Endothelial cell (in vitro differentiated cells): ENCODE measurements at places on chromosomes 6 and 20.

GRCh38 chr20:36384022-36384619 lies 78.0 kb downstream of the DLGAP4 start:
- DNase-seq, result peak; percentile 73

DNA sequence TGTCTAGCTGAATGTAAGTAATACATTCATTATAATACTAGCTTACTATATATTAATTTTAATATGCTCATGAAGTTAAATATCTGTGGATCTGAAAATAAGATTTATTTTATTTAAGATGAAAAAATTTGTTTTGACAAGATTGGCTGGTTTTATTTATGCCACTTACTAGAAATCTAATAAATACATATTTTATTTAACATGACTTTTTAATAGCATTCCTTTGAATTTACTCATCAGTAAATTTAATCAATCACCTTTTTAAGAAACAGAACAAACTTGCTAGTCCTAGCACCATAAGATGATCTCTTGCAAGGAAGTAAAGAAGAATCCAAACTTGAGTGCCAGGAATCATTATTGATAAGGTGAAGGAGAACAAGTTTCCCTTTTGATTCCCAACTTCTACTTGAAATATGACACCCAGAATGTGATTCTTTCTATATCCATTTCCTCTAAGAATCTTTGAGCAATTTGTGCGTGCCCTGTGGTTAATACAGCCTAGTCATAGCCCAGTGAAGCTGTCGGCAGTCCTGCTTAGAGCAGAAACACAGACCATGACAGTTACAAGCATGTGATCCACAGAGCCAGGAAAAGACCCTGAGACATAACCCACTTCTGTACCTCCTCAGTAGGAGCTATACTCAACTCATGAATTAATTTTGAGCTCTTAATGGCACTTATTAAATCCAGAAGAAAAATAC lies 282.3 kb upstream of the QKI start:
- DNase-seq, result no peak

GRCh38 chr20:48855046-48855445 lies 27.2 kb upstream of the PREX1 start:
- DNase-seq, result no peak

- no peak for DNase-seq
Measured at GRCh38 chr6:34602318-34603111, 46.4 kb upstream of the SPDEF start.

DNA sequence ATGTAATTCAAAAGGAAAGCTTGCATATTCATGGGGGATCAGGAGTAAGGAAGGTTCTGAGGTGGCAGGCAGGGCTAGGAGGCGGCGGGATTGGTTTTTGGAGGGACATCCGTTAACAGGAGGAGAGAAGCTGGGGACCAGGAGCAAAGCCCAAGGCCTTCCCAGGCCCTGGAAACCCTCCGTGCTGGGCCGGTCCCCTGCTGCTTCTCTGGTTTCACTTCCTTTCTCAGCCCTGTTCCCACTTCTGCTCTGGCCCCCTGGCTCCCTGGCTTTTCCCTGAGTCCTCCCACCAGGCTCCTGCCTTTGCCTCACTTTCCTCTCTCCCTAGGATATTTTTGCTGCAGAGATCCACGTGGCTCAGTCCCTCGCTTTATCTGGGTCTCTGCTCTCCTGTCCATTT lies 26.4 kb upstream of the SALL4 start:
- DNase-seq, result peak; percentile 5

- no peak for DNase-seq
Measured at GRCh38 chr6:129536271-129536670, 173.7 kb downstream of the ARHGAP18 start.

DNA sequence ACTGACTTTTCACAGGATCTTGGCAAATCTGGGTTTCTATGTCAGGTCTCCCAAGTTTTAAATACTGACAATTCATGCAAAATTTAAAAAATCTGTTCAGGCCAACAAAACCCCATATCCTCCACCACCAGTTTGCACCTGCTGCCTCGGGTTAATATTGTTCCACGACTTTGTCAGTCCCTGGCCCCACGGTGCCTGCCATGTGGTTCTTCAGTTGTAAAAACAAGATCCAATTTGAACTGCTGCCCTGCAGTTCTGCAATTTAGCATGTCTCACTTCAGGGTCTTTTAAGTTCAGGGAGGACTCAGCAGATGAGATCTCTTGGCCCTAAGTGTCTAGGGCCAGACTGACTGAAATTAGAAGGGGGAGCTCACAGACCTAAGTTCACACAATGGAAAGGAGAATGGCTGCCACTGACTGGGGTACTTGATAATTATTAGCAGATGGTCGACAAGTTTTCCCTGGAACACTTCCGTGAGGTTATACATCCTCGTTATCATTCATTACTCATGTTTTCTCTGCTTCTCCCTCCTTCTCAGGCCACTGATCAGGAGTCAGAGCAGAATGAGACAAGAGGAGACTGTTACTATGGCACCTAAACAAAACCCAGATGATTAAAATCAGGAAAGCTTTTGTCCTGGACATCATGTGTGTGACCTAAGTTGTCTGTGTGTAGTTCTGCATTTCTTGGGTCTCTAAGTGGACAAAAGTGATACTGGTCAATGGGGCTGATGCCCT lies 223.6 kb downstream of the KIF16B start:
- DNase-seq, result no peak

DNA sequence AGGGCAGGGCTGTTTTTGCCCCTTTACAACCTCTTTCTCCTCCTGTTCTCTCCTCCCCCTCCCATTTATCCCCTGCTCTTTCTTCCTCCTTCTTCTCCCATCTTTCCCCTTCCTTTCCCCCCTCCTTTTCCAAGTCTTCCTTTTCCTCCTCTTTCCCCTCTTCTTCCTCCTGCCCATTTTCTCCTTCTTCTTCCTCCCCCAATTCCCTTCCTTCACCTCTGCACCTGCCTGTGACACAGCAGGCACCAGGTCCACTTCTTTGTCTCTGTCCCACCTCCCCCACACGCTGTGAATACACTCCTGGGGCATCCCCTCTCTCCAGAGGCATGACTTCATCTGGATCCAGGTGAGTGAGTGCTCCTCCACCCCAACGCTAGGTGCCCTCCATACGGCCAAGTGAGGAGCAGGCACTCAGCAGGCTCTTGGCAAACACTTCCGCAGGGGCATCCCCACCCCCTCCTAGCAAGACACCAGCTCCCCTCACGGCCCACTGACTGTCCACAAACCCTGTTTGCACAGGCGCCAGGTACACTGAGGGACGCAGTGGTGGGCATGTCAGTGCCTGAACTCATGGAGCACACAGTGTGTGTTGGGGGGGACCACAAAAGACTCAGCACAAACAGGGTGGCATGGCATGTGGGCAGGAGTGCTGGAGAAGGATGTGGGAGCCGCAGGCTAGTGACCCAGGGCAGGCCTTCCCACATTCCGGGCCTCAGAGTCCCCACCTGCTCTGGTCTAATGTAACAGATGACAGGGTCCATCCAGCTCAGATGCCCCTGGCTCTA lies 10.7 kb upstream of the TLDC2 start:
- no peak for DNase-seq

- DNase-seq, result no peak
Measured at GRCh38 chr20:43554369-43554768, 4.5 kb upstream of the SGK2 start.

DNA sequence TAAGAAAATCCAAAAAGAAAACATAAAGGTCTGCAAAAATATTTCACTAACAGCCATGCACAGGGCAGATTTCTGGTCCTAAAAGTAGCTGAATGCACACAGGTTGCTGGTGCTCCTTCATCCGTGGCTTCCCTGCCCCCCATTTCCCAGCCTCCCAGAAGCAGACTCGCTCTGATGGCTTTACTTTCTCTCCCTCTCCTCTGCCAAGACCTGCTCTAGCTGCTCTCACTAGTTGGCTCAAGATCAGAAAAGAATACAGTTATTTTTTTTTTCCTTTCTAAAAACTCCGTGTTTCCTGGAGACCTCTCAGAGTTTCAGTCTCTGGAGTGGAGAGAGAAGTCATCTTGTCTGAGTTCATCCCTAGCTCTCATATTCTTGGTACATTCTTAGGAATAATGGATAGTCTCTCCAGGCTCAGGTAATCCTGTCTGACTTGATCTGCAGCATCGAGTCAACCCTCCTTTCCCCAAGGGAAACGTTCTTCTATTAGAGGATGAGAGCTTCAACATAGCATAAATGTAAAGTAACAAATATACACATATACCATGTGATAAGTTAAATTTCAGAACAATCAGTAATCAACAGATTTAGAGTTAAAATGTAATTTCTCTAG lies 214.2 kb downstream of the TBC1D7 start:
- DNase-seq, result no peak

GRCh38 chr20:63900413-63900812 lies 5.5 kb downstream of the DNAJC5 start:
- DNase-seq, result no peak

DNA sequence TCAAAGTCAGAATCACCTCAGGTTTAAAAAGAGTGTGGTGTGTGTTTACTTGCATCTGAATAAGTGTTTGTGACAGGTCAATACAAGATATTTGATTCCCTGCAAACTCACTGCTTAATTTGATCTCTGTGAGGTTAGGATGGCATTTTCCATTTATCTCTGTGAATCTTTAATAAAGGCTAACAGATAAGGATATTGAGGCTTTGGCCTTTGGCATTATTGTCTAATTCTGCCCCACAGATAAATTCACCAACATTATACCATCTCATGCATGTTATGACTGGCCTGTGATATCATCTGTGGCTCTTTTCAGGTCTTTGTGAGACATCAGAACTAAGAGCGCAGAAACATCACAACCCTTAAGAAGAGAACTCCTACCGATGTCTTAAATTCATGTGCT lies 84.7 kb downstream of the TRMT6 start:
- no peak for DNase-seq

DNA sequence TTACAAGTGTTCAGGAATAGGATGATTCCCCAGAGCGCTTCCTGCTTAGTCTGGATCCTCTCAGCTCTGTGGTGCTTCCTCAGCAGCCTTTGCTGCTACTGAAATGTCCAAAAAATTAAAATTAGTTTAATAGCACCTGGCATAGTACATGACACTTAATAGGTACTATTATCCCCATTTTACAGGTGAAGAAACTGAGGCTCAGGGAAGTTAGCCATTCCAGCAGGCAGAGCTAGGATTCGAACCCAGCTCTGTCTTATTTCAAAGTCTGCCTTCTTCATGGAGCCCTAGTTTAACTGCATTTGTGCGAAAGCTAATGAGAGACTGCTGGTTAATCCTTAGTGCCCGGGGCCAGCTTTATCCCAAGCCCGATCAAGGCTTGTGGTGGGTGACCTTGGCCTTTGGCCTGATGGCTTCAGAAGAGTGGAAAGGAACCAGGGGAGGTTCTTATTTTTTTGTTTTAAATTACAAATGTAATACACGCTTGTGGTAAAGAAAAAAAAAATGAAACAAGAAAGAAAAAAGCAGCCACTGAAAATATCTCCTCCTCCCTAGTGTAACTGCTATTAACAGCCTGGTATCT lies 30.1 kb downstream of the TOX2 start:
- no peak for DNase-seq

- no peak for DNase-seq
Measured at GRCh38 chr6:36290668-36291620, 21.1 kb downstream of the PNPLA1 start.

GRCh38 chr6:129317931-129318820 lies 391.8 kb downstream of the ARHGAP18 start:
- no peak for DNase-seq
